ENCODE measurements at places on chromosomes 12 and 14. TPM values are rescaled to one million over a fixed set of nuclear protein-coding genes. Genes with fewer than 3 reads are reported as not detected.

GRCh38 chr12:67650388-67651131 is 2.0 kb downstream of the DYRK2 start:
- DNase-seq: peak; percentile 13
- H3K27ac ChIP-seq: no peak overlapping the region
- H3K4me1 ChIP-seq: peaks cover 22% of the 10 kb centered on the region
- H3K4me3 ChIP-seq: peak overlapping the region; percentile 96
- H3K27me3 ChIP-seq: no peaks in the 10 kb centered on the region
- H3K36me3 ChIP-seq: no peaks in the 10 kb centered on the region

- no peak for DNase-seq
- H3K27me3 ChIP-seq: peaks cover 88% of the 10 kb centered on the region
- no peaks in the 10 kb centered on the region for H3K4me1 ChIP-seq
- no peak overlapping the region for H3K27ac ChIP-seq
- H3K36me3 ChIP-seq: no peaks in the 10 kb centered on the region
- H3K4me3 ChIP-seq: no peak overlapping the region
Measured at GRCh38 chr12:131017477-131017991, 63.8 kb downstream of the ADGRD1 start.

DNA sequence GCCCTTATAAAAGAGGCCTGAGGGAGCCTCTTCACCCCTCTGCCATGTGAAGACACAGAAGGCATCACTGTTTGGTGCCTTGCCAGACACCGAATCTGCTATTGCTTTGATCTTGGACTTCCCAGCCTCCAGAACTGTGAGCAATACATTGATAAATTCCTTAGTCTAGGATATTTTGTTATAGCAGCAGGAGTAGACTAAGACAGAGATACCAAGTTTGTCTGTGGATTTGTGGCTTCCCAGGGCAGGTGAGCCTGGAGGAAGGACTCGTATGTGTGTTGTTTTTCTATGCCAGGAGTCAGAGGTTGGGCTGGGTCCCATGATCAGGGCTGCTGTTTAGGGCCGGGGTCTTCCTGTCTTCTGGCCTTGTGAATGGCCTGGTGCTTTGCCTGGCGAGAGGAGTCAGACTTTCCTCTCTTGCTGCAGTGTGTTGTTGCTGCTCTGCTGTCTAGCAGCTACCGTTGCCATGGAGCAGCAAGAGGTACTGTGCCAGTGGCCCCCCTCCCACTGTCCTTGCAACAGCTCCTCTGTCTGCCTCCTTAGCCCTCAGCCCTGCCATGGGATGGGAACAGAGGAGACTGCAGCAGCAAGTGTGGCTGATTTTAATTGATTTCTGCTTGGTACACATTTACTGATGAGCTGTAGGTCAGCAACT is 111.2 kb downstream of the CHST11 start:
- no peaks in the 10 kb centered on the region for H3K4me1 ChIP-seq
- H3K27me3 ChIP-seq: no peaks in the 10 kb centered on the region
- no peak for DNase-seq
- H3K4me3 ChIP-seq: no peak overlapping the region

GRCh38 chr12:105524961-105525360 is 194.5 kb downstream of the C12orf75 start:
- no peak overlapping the region for H3K27ac ChIP-seq
- H3K4me1 ChIP-seq: no peaks in the 10 kb centered on the region
- DNase-seq: no peak
- H3K27me3 ChIP-seq: peaks cover 40% of the 10 kb centered on the region

- H3K27me3 ChIP-seq: no peaks in the 10 kb centered on the region
- DNase-seq: no peak
- no peak overlapping the region for H3K27ac ChIP-seq
Measured at GRCh38 chr12:46577063-46577776, 204.6 kb upstream of the SLC38A2 start.

GRCh38 chr14:91649930-91650329 is 82.0 kb downstream of the CATSPERB start:
- H3K4me1 ChIP-seq: no peaks in the 10 kb centered on the region
- H3K36me3 ChIP-seq: no peaks in the 10 kb centered on the region
- DNase-seq: peak; percentile 64
- H3K27me3 ChIP-seq: no peaks in the 10 kb centered on the region
- H3K4me3 ChIP-seq: no peak overlapping the region

DNA sequence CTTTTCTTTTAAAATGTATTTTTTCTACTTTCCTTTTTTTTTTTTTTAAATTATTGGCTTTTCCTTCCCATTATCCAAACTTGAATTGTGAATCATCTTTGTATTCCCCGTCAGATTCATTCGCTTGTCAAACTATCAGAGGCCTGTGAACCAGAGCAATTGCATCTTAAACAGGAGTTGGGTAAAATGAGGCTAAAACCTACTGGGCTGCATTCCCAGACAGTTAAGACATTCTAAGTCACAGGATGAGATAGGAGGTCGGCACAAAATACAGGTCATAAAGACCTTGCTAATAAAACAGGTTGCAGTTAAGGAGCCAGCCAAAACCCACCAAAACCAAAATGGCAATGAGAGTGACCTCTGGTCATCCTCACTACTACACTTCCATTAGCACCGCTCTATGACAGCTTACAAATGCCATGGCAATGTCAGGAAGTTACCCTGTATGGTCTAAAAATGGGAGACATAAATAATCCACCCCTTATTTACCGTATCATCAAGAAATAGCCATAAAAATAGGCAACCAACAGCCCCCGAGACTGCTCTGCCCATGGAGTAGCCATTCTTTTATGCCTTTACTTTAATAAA is 19.9 kb downstream of the FUT8 start:
- DNase-seq: no peak
- peaks cover 4% of the 10 kb centered on the region for H3K4me1 ChIP-seq
- no peaks in the 10 kb centered on the region for H3K27me3 ChIP-seq
- H3K36me3 ChIP-seq: peaks cover 12% of the 10 kb centered on the region
- no peak overlapping the region for H3K27ac ChIP-seq

GRCh38 chr12:53803194-53803593 is 51.4 kb upstream of the CISTR start:
- no peaks in the 10 kb centered on the region for H3K27me3 ChIP-seq
- H3K4me1 ChIP-seq: peaks cover 58% of the 10 kb centered on the region
- DNase-seq: no peak
- H3K36me3 ChIP-seq: no peaks in the 10 kb centered on the region

GRCh38 chr12:14308516-14308915 is 57.0 kb upstream of the ATF7IP start:
- DNase-seq: no peak
- no peak overlapping the region for H3K4me3 ChIP-seq
- H3K27ac ChIP-seq: no peak overlapping the region
- H3K36me3 ChIP-seq: no peaks in the 10 kb centered on the region
- H3K27me3 ChIP-seq: no peaks in the 10 kb centered on the region
- H3K4me1 ChIP-seq: no peaks in the 10 kb centered on the region

DNA sequence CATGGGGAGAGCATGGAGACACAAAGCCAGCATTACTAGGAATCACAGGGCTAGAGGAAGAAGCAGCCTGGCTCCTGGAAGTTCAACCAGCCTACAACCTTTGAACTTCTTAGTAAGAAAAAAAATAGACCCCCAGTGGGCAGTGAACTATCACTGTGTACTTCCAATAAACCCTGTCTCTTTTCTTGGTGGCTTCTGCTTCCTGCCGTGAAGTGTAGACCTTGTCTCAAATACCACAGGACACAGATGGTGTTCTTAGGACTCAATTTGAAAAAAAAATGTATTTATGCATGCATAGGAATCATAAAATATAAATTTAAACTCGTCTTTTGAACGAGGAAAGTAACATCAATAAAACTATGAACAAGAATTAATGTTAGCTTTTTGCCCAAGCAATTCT is 3.6 kb upstream of the PTGER2 start:
- DNase-seq: no peak
- no peak overlapping the region for H3K27ac ChIP-seq

GRCh38 chr14:55111122-55111708 is 17.8 kb upstream of the LGALS3 start:
- peaks cover 16% of the 10 kb centered on the region for H3K4me1 ChIP-seq
- no peak overlapping the region for H3K27ac ChIP-seq
- H3K36me3 ChIP-seq: no peaks in the 10 kb centered on the region
- DNase-seq: no peak
- H3K4me3 ChIP-seq: no peak overlapping the region
- H3K27me3 ChIP-seq: no peaks in the 10 kb centered on the region

DNA sequence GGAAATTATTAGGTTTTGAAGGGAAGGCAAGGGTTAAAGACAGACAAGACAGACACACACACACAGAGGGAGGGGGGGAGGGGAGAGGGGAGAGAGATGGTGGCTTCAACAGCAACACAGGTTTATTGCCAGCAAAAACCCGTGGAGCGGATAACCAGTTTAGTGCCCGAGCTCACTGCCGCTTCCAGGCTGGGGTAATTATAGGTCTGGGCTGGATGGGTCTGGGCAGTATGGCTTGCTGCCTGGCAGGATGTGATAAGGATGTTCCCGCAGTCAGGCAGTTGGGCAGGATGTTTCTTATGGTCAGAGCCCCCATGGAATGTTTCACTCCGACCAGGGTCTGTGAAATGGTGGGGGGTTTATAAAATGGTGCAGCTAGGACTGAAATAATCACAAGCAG is 4.4 kb upstream of the TDRD9 start:
- no peak for DNase-seq
- peaks cover 7% of the 10 kb centered on the region for H3K4me1 ChIP-seq
- H3K27me3 ChIP-seq: no peaks in the 10 kb centered on the region
- no peak overlapping the region for H3K27ac ChIP-seq

DNA sequence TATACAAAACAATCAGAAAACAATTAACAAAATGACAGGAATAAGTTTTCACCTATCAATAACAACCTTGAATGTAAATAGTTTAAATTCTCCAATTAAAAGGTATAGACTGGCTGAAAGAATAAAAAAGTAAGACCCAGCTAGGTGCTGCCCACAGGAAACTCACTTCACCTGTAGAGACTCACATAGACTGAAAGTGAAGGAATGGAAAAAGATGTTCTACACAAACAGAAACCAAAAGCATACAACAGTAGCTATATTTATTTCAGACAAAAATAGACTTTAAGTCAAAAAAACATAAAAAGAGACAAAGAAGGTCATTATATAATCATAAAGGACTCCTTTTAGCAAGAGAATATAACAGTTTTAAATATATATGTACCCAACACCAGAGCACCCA is 152.4 kb upstream of the PWP1 start:
- no peaks in the 10 kb centered on the region for H3K36me3 ChIP-seq
- H3K4me1 ChIP-seq: no peaks in the 10 kb centered on the region
- DNase-seq: no peak
- no peaks in the 10 kb centered on the region for H3K27me3 ChIP-seq
- H3K4me3 ChIP-seq: no peak overlapping the region

GRCh38 chr12:75288860-75289259 is 41.3 kb downstream of the CAPS2 start:
- H3K27me3 ChIP-seq: no peaks in the 10 kb centered on the region
- no peak overlapping the region for H3K4me3 ChIP-seq
- H3K27ac ChIP-seq: no peak overlapping the region
- DNase-seq: no peak
- no peaks in the 10 kb centered on the region for H3K4me1 ChIP-seq

DNA sequence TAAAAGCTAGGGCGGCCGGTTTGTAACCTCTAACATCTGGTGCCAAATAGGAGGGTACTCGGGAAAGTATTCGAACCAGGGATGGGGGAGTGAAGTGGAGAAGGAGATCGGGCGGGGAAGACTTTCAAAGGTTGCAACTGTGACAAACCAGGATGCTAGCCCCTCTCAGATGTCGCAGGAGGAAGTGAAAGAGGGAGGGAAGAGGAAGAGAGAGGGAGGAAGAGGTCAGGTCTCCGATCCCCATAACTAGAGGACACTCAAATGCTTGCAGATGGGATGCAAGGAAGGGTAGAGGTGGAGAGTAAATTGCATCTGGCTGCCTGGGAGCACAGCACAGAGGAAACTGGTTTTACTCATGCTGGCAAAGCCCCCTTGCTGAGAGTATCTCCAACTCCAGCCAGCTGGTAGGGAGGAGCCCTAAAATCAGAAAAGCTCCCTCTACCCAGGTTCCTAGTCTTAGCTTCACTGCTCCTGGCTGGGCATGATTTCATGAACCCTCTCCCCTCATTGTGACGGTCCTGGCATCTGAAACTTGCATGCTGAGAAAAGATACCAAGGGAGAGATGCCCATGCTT is 696.7 kb upstream of the TBX3 start:
- no peaks in the 10 kb centered on the region for H3K27me3 ChIP-seq
- H3K4me1 ChIP-seq: peaks cover 34% of the 10 kb centered on the region

DNA sequence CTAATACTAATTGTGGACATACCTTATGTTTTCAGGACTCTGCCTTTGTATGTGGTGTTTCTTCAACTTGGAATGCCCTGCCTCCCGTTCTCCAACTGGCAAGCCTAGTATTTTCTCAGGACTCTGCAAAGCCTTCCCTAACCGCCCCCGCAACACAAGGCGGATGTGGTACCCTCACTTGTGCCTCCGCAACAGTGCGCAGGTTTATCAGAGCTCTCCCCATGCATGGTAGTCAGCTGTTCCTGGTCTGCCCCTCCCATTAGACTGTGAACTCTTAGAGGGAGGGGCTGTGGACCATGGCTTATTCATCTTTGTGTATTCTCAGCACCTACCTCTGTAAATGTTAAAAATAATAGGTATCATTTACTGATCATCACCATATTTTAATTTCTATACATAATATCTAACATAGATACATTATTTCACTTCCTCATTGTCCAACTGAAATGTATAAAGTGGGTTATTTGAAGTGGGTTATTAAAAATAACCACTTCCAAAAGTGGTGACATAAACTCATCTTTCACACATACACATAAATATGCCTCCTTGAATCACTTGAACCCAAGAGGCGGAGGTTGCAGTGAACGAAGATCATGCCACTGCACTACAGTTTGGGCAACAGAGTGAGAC is 9.0 kb downstream of the LPAR5 start:
- no peak for DNase-seq
- H3K4me3 ChIP-seq: no peak overlapping the region
- H3K27ac ChIP-seq: no peak overlapping the region
- H3K27me3 ChIP-seq: no peaks in the 10 kb centered on the region
- H3K36me3 ChIP-seq: no peaks in the 10 kb centered on the region

DNA sequence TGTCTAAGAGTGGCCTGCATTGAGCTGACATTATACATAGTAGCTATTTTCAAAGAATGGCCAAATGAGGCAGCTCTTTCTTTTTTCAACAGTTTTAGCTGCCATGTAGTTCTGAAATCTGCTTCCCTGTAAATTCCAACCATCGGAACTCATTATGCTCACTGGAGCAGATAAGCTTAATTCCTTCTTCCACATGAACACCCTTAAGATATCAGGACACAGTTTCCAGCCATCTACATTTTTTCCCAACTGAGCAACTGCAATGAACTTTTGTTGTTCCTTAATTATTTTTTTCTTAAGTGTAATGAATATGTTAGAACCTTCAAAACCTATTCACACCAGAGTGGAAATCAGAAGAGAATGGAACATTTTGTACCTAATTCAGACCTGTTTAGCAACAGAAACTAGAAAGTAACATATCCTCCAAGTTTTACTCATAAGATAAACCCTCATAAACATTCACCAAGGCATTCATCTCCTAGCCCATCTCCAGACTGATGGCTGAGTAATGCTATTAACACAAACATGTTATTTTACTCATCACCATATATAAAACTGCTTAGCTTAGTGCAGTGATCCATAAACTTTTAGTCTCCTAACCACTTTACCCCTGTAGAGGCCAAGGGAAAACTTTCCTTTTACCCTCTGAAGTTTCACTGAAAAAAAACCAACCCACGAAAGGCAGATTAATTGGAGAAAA is 296.1 kb upstream of the SYT1 start:
- no peaks in the 10 kb centered on the region for H3K36me3 ChIP-seq
- no peaks in the 10 kb centered on the region for H3K27me3 ChIP-seq
- peak overlapping the region; percentile 63 for H3K27ac ChIP-seq
- DNase-seq: peak; percentile 71
- H3K4me1 ChIP-seq: peaks cover 15% of the 10 kb centered on the region
- no peak overlapping the region for H3K4me3 ChIP-seq

GPD1 gene
- 0.11 TPM for total RNA-seq

SOAT2 gene
- total RNA-seq: 0.07 TPM

GZMB gene
- not detected for total RNA-seq

HCAR1 gene
- 4.7 TPM for total RNA-seq

SLC38A4 gene
- total RNA-seq: not detected

ISCA2 gene
- total RNA-seq: 30.1 TPM

PTHLH gene
- 414 TPM for total RNA-seq

POTEG gene
- 0.12 TPM for total RNA-seq

NOVA1 gene
- total RNA-seq: 3.1 TPM

All from PC-3 (cell line).